ENCODE measurements at places on chromosomes 11 and 22.

GRCh38 chr11:72899238-72899637, 85.0 kb downstream of the ATG16L2 start:
- DNase-seq: no peak

GRCh38 chr11:10676919-10677318, 16.6 kb downstream of the IRAG1 start:
- no peak for DNase-seq

DNA sequence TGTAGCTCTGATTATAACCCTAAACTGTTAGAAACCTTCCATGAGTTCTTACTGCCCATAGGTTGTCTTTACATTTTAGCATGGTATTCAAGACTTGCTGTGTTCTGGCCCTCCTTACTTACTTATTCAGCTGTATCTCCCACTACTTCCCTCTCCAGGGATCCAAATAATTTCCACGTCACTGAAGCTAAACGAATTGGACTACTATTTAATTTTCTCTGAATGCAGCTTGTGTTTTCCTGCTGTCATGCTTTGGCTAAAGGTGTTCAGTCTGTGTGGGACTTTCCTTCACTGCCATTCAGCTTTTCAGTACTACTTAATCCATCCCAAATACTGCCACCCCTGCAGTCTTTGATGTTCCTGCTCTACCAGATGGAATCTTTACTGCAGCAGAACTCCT, 88.3 kb downstream of the UVRAG start:
- no peak for DNase-seq

DNA sequence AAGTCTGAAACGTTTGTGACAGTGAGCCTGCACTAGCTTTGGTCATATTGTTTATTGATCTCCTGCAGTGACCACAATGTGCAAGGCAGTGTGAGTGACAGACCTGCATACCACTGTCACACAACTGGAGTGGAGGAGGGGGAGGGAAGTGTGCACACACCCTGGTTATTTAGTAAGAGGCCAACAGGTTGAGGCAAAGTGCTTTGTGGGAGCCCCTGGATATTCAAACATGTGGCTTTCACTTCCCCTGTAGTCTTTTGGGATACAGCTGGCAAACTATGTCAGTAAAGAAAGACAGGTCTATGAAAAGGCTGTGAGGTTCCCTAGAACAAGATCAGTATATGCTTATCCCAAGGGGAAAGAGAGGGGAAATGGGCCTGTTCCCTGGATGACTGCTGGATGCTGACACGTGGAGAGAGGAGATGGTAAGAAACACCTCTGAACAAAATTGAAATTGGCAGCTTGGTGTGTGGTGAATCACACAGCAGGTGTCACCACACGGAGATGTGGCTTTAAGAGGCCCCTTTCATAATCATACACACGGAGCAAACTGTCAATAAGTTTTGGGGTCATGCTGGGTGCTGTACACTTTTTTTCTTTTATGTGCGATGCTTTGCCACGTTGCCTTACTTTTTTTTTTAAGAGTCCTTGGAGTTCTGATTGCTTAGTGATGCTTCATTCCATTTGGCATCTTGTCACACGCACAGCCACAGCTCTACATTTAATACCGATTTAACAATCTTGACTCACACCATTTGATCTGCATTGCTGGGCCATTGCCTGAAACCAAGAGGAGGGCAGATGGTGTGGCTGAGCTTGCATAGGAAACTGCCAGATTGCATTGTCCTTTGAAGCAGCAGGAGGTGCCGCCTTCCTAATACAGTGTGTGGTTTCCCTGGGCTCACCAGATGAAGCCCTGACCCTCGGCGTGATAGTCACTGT, 11.3 kb downstream of the OSBP2 start:
- DNase-seq: no peak

GRCh38 chr22:24591286-24591830, 1.5 kb downstream of the LRRC75B start:
- DNase-seq: no peak

DNA sequence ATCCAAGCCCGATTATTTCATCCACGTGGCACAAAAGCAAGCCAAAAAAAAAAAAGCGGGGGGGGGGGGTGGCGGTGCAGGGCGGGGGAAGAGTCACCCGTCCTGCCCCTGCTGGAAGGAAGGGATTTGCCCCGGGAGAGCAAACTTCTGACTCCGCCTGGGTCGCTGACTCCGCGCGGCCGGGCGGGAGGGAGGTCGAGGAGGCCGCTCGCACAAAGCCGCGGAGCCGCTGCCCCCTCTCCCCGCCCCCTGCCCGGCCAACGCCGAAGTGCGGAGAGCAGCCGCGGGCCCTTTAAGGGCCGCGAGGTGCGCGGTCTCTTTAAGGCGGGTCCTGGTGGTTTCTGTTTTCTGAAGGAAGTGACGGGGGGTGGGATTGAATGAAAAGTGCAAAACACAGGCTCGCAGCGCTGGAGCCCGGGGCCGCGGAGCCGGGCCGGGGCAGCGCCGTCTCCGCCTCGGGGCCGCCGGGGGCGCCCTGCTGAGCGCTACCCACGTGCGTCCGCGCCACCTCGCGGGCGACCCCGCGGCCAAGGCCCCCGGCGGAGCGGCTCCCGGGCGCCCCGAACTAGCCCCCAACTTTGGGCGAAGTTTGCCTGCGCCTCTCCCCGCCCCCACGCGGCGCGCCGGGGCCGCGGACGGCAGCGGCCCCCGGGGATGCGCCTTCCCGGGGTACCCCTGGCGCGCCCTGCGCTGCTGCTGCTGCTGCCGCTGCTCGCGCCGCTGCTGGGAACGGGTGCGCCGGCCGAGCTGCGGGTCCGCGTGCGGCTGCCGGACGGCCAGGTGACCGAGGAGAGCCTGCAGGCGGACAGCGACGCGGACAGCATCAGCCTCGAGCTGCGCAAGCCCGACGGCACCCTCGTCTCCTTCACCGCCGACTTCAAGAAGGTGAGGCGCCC, at the start of gene OAF:
Gene OAF (plus strand): TSS at position 407 of the 896 bp plus-strand sequence. CDS start 248 bp downstream, at position 655.
- DNase-seq: no peak

- no peak for DNase-seq
These were observed 108.3 kb downstream of the SWAP70 start for GRCh38 chr11:9772218-9772617.

DNA sequence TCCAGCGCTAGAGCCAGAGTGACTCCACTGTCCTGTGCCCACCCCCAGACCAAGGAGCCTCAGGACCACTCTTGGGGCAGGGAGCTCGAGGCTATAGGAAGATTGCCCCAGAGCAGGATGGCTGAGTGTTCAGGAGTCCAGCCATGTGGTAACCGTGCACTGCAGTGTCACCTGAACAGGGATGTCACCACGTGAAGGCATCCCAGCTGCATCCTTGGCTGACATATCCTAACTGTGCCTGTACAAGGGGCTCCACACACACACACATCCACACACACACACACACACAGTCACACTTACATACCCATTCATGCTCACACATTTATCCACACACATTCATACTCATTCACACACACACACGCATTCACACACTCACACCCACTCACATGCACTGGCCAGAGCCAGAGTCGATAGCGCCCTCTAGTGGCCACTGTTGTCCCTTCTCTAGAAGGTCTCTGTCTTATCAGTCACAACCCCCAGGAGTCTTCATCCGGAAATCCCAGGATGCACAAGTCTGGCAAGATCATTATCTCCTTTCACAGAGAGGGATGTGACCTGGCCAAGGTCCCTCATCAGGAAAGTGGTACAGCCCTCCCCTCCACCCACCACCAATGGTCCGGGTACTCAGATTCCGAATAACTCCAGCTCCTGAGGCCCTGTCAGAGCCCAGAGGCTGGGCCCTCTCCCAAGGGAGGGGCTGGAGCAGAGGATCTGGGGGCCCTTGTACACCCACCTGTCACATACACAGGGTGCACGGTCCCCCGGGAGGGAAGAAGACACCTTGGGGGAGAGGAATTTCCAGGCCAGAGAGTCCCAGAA, 55.1 kb downstream of the IGLL5 start:
- no peak for DNase-seq

GRCh38 chr11:59076876-59077571, 9.1 kb upstream of the GLYATL1B start:
- no peak for DNase-seq

GRCh38 chr22:37848587-37849088, 581 bp upstream of the EIF3L start:
- DNase-seq: no peak

DNA sequence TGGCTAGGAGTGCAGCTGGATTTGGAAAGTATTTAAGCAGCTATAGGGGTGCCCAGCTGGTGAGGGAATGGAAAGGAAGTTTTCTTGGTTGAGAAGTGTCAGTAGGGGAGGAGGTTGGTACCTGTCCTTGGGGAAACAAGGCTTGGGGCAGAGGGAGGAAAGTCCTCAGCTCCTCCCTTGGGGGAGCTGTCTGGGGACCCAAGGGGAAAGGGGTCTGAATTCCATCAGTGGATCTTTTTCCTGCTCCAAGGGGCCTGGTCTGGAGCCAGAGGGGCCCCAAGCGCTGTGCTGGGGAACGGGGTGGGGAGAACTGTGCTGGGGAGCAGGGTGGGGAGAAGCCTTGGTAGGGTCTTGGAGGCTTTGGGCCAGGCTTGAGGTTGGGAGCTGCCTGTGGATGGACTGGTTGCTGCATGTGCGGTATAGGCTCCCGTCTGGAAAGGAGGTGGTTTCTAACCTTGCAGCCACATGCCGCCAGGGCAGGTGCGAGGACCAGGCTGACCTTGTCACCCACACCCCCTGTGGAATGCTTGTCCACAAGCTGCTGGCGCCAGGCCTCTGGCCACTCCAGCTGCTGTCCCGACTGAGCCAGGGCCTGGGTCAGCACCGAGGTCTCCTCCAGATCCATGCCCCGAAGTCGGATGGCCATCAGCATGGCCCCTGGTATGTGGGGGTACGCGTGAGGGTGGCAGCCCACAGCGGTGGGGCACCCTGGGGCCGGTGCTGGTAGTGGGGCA, 963 bp downstream of the TYMP start:
- DNase-seq: no peak

- no peak for DNase-seq
These were observed 49.3 kb upstream of the WNT7B start for GRCh38 chr22:46025973-46026898.

- DNase-seq: no peak
These were observed 141.6 kb downstream of the ELP4 start for GRCh38 chr11:31651208-31651607.

- no peak for DNase-seq
These were observed 21.8 kb upstream of the IL17REL start for GRCh38 chr22:50034126-50035081.

- DNase-seq: no peak
These were observed 8.5 kb downstream of the MAP4K2 start for GRCh38 chr11:64794526-64794925.

GRCh38 chr22:38204784-38205183, 3.0 kb downstream of the MAFF start:
- no peak for DNase-seq

DNA sequence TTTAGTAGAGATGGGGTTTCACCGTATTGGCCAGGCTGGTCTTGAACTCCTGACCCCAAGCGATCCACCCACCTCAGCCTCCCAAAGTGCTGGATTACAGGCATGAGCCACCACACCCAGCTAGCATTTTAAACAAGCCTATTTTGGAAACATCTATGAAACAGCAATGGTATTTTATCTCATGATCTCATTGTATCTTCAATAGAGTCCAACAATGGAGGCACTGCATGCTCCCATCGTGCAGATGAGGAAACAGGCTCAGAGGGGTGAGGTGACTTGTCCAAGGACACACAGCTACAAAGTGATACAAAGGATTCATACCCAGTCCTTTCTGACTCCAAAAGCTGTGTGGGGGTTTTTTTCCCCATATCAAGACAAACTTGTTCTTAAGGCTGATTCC, 39.0 kb upstream of the RTL6 start:
- DNase-seq: no peak
